ENCODE measurements at places on chromosomes 5 and 9. TPM values are rescaled to one million over a fixed set of nuclear protein-coding genes. Genes with fewer than 3 reads are reported as not detected.

The CRB2 gene
- 3.8 TPM for total RNA-seq

The SOX30 gene
- total RNA-seq: not detected

The LNPEP gene
- 32.5 TPM for total RNA-seq

The CYSTM1 gene
- total RNA-seq: 4.4 TPM

The TEX48 gene
- not detected for total RNA-seq

The PCDHGB3 gene
- 10.2 TPM for total RNA-seq

The FLT4 gene
- total RNA-seq: 23.8 TPM

The CBY3 gene
- total RNA-seq: not detected

The GNG10 gene
- 32.8 TPM for total RNA-seq

The GPR151 gene
- not detected for total RNA-seq

The PCSK1 gene
- total RNA-seq: not detected

The SELENOP gene
- 758 TPM for total RNA-seq

The SLC6A18 gene
- total RNA-seq: not detected

The KLF9 gene
- total RNA-seq: 19.1 TPM

The CER1 gene
- total RNA-seq: 0.97 TPM

The BRINP1 gene
- not detected for total RNA-seq

The RABL6 gene
- total RNA-seq: 38.2 TPM

The TPPP gene
- 8.0 TPM for total RNA-seq

The DCP2 gene
- total RNA-seq: 124 TPM

The LRRC19 gene
- not detected for total RNA-seq

The GPR150 gene
- not detected for total RNA-seq

The CCL28 gene
- total RNA-seq: 4.1 TPM

The DMGDH gene
- total RNA-seq: 5.7 TPM

The TYRP1 gene
- not detected for total RNA-seq

The F12 gene
- not detected for total RNA-seq

The LCN9 gene
- not detected for total RNA-seq

The PKD2L2 gene
- not detected for total RNA-seq

The TBC1D2 gene
- total RNA-seq: 10.9 TPM

The DMRT3 gene
- not detected for total RNA-seq

The HRH2 gene
- total RNA-seq: 4.4 TPM

The PCDHA9 gene
- 1.2 TPM for total RNA-seq

The RNF38 gene
- total RNA-seq: 79.2 TPM

The CARTPT gene
- not detected for total RNA-seq

The ANXA6 gene
- 255 TPM for total RNA-seq

The CATSPER3 gene
- not detected for total RNA-seq

The HACD4 gene
- total RNA-seq: 4.0 TPM

The PCDHB8 gene
- total RNA-seq: 4.0 TPM

The POLE3 gene
- total RNA-seq: 16.1 TPM

The JAK2 gene
- 38.9 TPM for total RNA-seq

The STPG3 gene
- not detected for total RNA-seq

The GARIN3 gene
- total RNA-seq: not detected

The SLC46A2 gene
- not detected for total RNA-seq

The CNTLN gene
- 12.6 TPM for total RNA-seq

The NEURL1B gene
- 136 TPM for total RNA-seq

The NMUR2 gene
- total RNA-seq: not detected

The NME5 gene
- total RNA-seq: 0.26 TPM

The RANBP3L gene
- 4.0 TPM for total RNA-seq

The FBXL17 gene
- total RNA-seq: 17.9 TPM

Data from uterus (tissue), 4 donors.